CD4-positive, CD25-positive, alpha-beta regulatory T cell (primary cell): ENCODE measurements at places on chromosomes 5 and 9. TPM values are rescaled to one million over a fixed set of nuclear protein-coding genes. Genes with fewer than 3 reads are reported as not detected.

Gene PDE4D
- 39.9 TPM for total RNA-seq

DNA sequence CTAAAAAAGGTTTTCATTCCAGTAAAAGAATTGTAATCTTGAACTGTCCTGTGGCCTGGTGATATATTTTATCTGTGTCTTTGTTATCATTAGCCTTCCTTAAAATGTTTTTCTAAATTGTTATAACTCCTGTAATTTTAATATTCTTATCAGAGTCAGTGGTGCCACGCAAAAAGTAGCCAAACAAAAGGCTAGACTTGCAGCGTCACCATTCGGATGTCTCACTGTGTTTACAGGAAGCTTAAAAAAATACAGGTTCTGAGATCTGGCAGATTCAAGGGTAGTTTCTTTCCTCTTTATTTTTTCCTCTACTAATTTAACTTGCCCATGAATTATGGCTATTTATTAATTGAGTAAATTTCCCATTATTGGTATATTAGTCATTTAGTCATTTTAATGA, 362.3 kb downstream of the MAT2B start:
- no peaks in the 10 kb centered on the region for H3K36me3 ChIP-seq
- DNase-seq = no peak
- no peaks in the 10 kb centered on the region for H3K4me1 ChIP-seq
- H3K27me3 ChIP-seq = no peaks in the 10 kb centered on the region
- no peak overlapping the region for H3K4me3 ChIP-seq

GRCh38 chr5:60738461-60738860, 38.5 kb upstream of the DEPDC1B start:
- no peaks in the 10 kb centered on the region for H3K36me3 ChIP-seq
- H3K4me3 ChIP-seq = no peak overlapping the region
- H3K4me1 ChIP-seq = no peaks in the 10 kb centered on the region
- H3K27ac ChIP-seq = no peak overlapping the region
- peaks cover 2% of the 10 kb centered on the region for H3K27me3 ChIP-seq

Gene RIC1
- total RNA-seq = 29.9 TPM

DNA sequence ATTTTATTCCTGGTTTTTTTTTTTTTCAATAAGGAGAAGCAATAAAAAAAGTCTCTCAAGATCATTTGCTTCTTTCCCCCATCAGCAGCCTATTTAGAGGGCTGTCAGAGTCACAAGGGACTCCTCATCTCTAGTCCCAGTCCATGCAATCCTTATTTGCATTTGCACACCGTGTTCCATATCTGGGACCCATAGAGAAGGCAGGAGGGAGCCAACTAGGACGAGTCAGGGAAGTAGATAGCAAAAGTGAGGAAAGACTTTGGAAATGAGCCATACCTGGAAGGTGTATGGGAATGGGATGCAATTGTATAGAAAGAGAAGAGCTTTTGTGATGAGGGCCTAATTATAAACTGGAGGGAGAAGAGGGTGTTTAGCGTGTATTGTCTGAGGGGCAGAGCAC, 160.0 kb downstream of the PIK3R1 start:
- H3K27ac ChIP-seq = no peak overlapping the region
- no peaks in the 10 kb centered on the region for H3K4me1 ChIP-seq
- no peaks in the 10 kb centered on the region for H3K36me3 ChIP-seq
- no peak overlapping the region for H3K4me3 ChIP-seq

GRCh38 chr5:149831492-149831891, 101.4 kb downstream of the PPARGC1B start:
- no peaks in the 10 kb centered on the region for H3K27me3 ChIP-seq
- H3K36me3 ChIP-seq = no peaks in the 10 kb centered on the region
- DNase-seq = no peak
- H3K4me3 ChIP-seq = no peak overlapping the region

Gene CSF2
- not detected for total RNA-seq

DNA sequence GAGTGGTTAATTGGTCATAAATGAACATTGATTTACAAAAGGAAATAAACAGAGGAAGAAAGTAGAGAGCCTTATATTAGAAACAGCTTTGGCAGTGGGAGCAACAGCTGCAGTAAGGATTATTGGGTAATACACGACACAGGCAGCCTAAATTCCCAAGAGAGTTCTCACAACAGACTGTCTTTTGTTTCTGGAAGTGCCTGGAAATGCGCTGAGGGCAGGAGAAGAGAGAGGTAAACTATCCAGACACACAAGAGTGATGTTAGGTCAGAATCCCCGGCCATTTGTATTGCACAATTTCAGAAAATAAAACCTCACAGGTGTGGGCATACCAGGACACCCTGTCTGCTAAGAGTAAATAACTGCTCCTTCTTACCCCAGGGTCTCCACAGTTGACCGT, 450.4 kb upstream of the CTNND2 start:
- no peaks in the 10 kb centered on the region for H3K27me3 ChIP-seq
- no peak overlapping the region for H3K4me3 ChIP-seq
- H3K36me3 ChIP-seq = no peaks in the 10 kb centered on the region

DNA sequence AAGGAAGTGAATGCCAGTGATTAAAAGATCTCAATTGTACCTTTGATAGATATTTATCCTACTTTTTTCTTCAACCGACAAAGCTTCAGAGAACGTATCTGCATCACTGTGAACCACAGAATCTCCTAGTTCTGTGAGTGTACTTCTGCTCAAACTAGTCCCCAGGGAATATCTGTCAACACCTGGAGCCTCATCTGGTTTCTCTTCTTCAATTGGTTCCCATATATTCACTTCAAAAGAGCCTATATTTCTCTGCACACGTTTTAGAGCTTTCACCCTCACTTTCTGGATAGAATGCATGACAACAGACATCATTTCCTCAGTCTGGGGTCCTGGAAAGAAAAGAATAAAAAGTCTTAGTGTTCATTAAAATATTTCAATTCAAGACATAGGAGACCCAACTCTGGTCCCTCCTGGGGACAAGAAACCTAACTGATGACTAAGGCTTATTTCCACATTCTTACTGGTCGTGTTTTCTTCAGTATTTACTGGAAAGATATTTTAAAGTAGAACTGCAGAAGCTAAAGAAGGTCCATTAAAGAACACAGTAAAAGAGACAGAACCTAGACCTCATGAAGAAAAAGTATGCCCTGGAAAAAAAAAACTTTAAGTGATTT, 64.3 kb downstream of the CPLANE1 start:
- H3K4me3 ChIP-seq = no peak overlapping the region
- H3K27me3 ChIP-seq = no peaks in the 10 kb centered on the region
- no peak for DNase-seq
- no peaks in the 10 kb centered on the region for H3K36me3 ChIP-seq
- H3K27ac ChIP-seq = no peak overlapping the region

GRCh38 chr5:68099327-68099726, 116.2 kb upstream of the PIK3R1 start:
- no peak overlapping the region for H3K4me3 ChIP-seq
- no peaks in the 10 kb centered on the region for H3K4me1 ChIP-seq
- no peak for DNase-seq
- H3K27ac ChIP-seq = no peak overlapping the region

DNA sequence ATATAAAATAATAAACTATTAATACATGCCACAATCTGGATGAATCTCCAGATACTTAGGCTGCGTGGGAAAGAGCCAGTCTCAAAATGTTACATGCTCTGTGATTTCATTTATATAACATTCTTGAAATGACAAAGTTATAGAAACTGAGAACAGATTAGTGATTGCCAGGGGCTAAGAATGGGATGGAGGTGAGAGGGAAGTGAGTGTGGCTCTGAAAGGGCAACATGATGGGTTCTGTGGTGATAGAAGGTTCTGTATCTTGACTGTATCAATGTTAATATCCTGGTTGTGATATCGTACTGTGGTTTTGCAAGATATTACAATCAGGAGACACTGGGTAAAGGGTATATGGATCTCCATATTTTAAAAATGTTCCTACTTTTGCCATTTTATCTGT, 50.7 kb downstream of the SPEF2 start:
- H3K36me3 ChIP-seq = no peaks in the 10 kb centered on the region
- no peak overlapping the region for H3K27ac ChIP-seq
- H3K4me3 ChIP-seq = no peak overlapping the region
- no peak for DNase-seq
- H3K27me3 ChIP-seq = no peaks in the 10 kb centered on the region

DNA sequence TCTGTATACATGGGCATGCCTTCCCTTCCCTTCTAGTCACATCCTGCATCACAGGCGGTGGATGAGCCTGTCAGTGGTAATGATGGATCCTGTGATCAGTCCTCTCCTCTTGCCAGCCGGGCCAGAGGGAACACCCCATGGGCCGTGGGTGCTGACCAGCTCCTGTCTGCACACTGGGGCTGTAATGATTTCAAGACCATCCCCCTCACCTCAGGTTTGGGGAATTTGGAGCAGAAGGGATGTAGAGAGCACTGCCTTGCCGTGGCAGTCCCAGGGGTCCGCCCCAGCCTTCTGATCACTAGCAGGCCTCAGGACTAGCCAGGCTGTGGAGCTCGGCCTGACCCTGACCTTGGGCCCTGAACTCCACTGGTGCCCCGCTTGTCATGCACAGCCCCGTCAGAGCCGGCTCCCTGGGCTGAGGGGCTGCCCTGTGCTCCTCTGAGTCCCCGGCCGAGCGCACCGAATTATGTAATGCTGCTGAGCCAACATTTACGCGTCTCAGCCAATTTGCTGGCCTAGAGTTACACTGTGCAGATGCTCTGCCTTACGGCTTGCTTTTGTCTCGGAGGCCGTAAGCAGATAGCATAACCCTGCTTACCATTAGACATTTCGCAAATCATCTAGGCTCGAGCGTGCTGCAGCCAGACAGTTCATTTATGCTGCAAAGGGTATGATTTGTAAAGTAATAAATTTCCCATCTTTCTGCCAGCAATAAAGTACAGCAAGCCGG, 155.3 kb downstream of the MACROH2A1 start:
- DNase-seq = no peak
- H3K27ac ChIP-seq = no peak overlapping the region
- H3K36me3 ChIP-seq = no peaks in the 10 kb centered on the region

Gene TNC
- not detected for total RNA-seq

DNA sequence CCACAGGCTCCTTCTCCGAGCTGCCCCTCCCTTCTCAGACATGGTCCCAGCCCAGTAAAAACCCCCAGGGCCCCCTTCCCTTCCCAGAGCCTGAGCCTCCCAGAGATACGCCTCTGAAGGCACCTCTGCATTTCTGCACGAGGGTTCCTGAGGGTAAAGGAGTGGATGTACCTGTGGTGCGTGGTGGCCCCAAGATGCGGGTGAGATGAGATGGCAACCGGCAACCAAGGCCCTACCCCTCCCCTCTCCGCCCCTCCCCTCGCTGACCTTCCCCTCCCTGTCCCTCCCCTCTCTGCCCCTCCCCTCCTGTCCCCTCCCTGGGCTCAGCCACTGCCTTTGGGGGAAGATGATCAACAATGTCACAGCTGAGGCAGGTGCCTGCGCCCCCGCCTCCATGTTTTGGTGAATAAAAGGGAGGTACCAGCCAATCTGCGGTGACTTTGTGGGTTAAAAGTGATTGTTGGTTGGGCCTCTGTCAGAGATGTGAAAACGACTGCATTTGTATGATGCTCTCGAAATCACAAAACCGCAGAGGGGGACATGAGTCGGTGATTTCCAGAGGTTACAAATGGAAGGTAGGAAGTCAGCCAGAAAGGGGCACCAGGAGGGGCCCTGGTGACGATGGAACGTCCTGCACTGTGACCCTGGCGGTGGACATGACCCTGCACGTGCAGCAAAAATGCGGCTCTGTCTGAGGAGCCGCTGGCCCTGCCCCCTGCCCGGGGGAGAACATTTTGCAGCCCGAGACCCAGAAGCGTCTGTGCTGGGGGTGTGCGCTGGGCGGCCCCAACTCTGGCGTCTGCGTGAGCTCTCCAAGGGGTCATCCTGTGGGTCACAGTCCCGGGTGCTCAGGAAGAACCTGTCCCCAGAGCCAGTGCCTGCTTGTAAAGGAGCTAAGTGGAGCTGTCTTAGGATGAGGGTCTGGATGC, 3.7 kb downstream of the LCN9 start:
- H3K4me3 ChIP-seq = no peak overlapping the region
- no peaks in the 10 kb centered on the region for H3K36me3 ChIP-seq
- no peaks in the 10 kb centered on the region for H3K4me1 ChIP-seq

DNA sequence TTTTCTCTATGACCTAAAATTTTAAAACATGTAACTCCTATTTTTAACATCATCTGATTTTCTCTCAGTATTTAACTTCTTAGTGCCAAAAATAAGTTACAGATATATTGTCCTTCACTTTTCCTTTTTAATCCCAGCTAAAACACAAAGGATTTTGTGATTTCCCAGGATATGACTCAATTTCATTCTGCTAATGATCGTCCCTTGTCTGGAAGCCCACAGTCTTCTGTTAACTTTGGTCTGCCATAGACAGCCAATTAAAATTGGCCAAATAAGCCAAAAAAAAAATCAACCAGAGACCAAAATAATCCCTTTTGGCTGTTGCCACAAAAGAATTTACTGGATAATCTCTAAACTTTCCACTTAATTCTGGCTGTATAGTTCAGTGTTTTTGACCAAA, 124.5 kb upstream of the FST start:
- H3K4me3 ChIP-seq = no peak overlapping the region
- no peaks in the 10 kb centered on the region for H3K4me1 ChIP-seq
- no peaks in the 10 kb centered on the region for H3K36me3 ChIP-seq
- DNase-seq = no peak
- no peaks in the 10 kb centered on the region for H3K27me3 ChIP-seq

- no peak overlapping the region for H3K4me3 ChIP-seq
- H3K36me3 ChIP-seq = no peaks in the 10 kb centered on the region
- no peaks in the 10 kb centered on the region for H3K27me3 ChIP-seq
- H3K4me1 ChIP-seq = no peaks in the 10 kb centered on the region
Measured at GRCh38 chr5:77390795-77391194, 101.3 kb downstream of the WDR41 start.

DNA sequence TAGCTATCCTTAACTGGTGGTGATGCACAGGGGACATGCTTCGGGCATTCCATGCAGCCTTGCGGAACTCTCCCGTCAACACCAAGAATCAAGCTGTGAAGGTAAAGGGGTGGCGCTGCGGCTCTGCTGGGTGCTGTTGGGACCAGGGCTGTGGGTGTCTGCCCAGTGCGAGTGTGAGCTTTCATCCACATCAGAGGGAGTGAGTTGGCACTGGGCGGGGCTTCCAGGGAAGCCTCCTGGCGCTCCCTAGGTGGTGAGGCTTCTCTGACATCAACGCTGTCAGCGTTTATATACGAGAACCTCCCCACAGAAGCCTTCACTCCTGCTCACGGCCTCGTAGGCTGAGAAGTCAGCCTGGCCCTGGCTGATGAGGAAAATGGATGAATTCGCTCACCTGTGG, 11.7 kb downstream of the ARPC5L start:
- H3K27me3 ChIP-seq = no peaks in the 10 kb centered on the region
- H3K4me3 ChIP-seq = no peak overlapping the region
- peaks cover 66% of the 10 kb centered on the region for H3K36me3 ChIP-seq
- peaks cover 48% of the 10 kb centered on the region for H3K4me1 ChIP-seq
- H3K27ac ChIP-seq = no peak overlapping the region

- DNase-seq = no peak
- H3K27me3 ChIP-seq = no peaks in the 10 kb centered on the region
- no peak overlapping the region for H3K4me3 ChIP-seq
- H3K36me3 ChIP-seq = no peaks in the 10 kb centered on the region
- H3K4me1 ChIP-seq = no peaks in the 10 kb centered on the region
Measured at GRCh38 chr5:82147860-82148573, 130.1 kb downstream of the RPS23 start.

GRCh38 chr9:98880311-98881015, 63.2 kb upstream of the COL15A1 start:
- H3K4me1 ChIP-seq = no peaks in the 10 kb centered on the region
- H3K36me3 ChIP-seq = no peaks in the 10 kb centered on the region
- H3K27me3 ChIP-seq = no peaks in the 10 kb centered on the region

Gene ST8SIA4
- 55.2 TPM for total RNA-seq

Gene DIMT1
- total RNA-seq = 15.8 TPM
